ENCODE measurements at places on chromosomes 6 and 20. TPM values are rescaled to one million over a fixed set of nuclear protein-coding genes. Genes with fewer than 3 reads are reported as not detected.

DNA sequence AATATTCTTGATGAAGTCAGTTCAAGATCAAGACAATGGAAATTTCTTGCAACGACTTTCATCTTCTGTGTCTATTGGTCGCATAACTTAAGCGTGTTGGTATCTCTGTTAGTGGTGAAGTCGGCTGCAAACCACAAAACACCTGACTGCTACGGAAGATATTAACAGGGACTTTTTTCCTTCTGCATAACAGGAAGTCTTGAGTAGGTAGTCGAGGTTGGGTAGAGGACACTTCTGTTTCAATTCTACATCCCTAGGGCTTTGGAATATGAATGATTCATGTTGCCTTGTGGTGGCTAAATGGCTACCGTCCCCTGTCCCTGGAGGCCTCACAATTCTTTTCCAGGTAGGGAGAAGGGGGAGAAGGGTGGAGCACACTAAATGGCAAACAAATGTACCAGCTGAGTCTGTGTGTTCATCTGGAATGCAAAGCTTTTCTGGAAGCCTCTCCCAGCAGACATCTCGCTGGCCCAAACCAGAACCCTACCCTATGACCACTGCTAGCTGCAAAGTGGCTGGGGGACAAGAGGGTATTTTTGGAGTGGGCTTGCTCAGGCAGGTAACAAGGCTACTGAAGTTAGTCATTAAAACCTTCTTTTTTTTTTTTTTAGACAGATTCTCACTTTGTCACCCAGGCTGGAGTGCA, 34.6 kb upstream of the NKX2-2 start:
- no peak for DNase-seq

- DNase-seq = no peak
Measured at GRCh38 chr6:89602166-89602565, 36.4 kb downstream of the LYRM2 start.

DNA sequence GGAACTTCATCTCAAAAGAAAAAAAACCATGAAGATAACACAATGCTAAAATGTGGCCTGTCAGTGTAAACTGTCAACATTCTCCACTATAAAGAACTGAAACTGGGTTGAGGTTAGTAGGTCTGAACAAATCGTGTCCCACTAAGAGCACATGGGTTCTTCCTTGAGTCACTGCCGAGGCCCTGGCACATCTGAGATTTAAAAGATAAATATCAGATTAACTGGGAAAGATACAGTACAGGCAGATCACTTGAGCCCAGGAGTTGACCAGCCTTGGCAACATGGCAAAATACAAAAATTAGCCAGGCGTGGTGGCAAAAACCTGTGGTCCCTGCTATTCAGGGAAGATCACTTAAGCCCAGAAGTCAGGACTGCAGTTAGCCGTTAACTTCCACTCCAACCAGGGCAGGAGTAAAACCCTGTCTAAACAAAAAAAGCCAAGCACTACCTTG, 5.6 kb downstream of the EEF1A1 start:
- no peak for DNase-seq

DNA sequence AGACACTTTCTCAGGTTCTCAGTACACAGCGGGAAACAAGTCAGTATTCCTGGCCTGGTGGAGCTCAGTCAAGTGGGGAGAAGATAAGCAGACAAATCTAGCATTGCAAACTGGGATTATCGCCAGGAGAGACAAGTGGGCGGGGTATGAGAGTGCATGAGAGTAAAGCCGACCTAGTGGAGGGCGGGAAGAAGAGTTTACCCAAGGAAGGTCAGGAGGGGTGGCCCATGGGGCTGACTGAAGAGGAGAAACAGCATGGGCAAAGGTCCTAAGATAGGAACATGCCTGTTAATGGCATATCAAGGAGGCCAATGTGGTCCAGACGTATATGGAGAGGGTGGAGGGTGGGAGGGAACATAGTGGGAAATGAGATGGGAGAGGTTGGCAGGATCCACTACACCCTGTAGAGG, 12.4 kb upstream of the CSNK2A1 start:
- no peak for DNase-seq

DNA sequence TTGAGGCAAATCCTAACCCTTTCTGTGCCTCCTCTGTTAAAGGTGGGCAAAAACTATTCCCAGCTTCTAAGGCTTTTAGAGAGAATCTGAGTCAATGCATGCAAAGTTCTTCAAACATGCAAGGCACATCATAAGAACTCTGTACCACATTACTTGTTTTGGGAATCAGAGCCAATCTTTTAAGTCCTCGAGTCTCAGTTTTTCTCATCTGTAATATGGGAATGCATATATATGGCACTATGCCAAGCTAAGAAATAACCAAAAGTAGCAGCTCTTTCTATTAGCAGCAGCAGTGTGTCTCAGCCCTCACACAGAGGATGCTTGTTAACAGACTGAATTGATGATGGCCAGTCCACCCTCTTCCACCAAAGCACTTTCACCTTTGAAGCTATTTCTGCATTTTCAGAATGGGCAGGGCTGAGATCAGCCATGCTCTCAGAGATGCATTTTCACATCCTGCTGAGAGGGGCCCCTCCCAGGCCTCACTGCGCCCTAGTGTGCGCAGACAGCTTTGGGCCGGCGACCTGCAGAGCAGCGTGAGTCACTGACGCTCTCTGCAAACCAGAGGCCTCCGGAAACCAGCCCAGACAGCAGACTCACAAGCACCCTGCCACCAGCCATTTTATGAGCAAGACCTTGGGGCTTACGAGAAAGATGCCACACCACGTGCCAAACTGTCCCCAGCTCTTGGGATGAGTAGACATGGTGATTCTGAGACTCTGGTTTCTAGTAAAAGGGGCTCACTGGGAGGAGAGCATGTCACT, 138.0 kb downstream of the NFATC2 start:
- no peak for DNase-seq

DNA sequence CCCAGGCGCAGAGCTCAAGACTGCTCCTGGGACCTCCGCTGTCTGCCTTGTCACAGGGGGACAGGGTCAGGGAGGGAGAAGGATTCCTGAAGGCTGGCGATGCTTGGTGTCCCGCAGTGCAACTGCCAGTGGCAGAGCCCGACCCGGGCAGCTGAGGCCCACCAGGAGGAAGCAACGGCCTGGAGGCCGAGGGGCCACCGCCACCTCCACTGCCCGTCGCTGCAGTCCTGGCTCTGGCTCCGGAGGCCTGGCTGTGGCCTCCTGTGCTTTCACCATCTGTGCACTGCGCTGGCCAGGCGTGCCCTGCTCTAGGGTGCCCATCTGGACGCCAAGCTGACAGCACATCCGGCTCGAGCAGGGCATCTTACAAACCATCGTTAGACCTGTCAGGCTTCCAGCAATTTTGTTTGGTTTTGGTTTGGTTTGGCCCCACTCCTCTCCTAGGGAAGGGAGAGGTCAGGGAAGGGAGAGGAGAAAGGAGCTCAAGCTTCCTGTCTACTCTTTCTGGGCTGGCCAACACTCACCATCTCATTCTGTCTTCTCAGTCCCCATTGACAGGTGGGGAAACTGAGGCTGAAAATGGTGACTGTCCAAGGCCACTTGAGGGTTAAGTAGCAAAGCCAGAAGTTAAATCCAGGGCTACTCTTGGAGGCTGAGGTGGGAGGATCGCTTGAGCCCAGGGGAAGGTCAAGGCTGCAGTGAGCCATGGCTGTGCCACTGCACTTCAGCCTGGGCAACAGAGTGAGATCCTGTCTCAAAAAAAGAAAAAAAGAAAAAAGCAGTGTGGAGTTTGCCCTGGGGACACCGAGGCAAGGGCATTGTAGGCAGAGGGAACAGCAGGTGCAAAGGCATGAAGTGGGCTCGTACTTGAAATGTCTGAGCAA, 37.7 kb upstream of the NOL4L start:
- no peak for DNase-seq

DNA sequence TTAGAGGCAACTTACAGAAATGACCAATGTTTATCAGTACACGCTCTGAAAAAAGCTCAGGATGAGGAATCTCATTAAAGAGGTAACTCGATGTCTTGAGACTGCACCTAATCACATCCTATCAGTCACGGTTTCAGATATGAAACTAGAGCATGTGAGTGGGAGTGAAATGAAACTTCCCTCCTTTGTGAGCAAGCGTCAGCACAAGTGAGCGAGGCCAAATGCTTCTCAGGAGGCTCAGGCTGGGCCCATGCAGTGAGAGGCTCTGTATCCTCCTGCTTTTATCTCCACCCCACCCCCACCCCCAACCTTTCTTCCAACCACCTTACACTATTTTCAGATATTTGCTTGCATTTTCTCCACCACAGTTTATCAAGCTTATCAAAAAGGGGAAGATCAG, 140.8 kb upstream of the RIMS1 start:
- no peak for DNase-seq

GRCh38 chr6:158897236-158897635, 78.1 kb upstream of the EZR start:
- DNase-seq = no peak

DNA sequence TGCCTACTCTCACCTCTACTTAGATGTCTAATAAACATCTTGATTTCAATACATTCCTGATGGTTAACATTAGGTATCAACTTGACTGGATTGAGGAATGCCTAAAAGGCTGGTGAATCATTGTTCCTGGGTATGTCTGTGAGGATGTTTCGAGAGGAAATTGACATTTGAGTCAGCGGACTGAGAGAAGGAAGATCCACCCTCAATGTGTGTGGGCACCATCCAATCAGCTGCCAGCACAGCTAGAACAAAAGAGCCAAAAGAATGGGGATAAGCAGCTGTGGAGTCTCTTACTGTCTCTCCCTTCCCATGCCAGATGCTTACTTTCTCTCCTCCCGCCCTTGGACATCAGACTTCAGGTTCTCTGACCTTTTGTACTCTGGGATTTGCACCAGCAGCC, 128.6 kb upstream of the HS3ST5 start:
- no peak for DNase-seq

DNA sequence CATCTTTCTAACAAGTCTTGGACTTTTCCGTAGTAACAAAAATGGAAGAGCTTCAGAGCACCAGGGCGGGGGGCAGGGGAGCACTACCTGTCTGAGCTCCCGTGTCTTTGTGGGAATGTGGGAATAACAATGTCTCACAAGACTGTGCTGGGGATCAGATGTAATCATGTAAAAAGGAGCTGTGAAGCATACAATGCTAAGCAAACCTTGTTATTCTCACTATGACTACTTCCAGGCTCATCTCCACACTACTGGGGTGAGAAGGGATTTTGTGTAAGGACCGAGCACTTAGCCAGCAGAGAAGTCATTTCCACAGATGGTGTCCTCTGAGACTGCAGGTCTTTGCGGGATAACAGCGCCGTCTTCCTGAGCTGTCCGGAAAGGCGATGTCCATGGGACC, 27.1 kb downstream of the PRR18 start:
- DNase-seq = no peak

DNA sequence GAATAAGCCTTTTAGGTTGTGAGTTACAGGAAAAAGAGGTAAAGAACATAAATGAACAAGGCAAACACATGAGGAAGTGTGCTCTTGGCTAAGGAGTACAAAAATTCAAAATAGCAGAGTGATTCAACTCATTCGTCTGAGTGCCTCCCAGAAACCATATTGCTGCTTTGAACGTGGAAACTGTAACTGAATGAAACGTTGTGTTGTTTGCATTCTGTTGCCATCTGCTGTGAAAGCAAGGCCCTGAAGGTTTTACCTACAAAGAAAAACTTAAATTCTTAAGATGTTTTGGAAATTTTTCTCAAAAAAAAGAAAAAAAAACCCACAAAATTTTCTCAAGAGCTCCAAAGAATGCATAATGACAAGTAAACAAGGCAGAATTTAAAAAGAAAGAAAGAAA, 375.4 kb upstream of the HS3ST5 start:
- DNase-seq = no peak

DNA sequence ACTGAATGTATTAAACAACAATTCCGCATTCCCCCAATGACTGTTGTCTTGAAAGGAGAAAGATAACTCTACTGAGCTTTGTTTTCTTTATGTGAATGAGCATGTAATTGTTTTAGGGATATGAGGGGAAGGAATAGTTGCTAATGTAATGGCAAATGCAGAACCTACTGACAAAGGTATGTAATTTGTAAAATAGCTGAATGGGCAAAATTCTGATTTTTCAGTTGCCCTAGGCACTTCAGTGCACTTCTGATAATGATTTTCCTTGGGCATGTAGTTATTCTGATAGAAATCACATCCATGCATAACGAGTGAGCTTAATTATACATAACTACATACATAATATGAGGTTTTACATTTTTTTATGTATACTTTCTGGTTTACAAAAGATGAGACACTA, 53.4 kb upstream of the FOXO3 start:
- no peak for DNase-seq

- DNase-seq = no peak
Measured at GRCh38 chr20:63402181-63402859, 41.2 kb upstream of the CHRNA4 start.

DNA sequence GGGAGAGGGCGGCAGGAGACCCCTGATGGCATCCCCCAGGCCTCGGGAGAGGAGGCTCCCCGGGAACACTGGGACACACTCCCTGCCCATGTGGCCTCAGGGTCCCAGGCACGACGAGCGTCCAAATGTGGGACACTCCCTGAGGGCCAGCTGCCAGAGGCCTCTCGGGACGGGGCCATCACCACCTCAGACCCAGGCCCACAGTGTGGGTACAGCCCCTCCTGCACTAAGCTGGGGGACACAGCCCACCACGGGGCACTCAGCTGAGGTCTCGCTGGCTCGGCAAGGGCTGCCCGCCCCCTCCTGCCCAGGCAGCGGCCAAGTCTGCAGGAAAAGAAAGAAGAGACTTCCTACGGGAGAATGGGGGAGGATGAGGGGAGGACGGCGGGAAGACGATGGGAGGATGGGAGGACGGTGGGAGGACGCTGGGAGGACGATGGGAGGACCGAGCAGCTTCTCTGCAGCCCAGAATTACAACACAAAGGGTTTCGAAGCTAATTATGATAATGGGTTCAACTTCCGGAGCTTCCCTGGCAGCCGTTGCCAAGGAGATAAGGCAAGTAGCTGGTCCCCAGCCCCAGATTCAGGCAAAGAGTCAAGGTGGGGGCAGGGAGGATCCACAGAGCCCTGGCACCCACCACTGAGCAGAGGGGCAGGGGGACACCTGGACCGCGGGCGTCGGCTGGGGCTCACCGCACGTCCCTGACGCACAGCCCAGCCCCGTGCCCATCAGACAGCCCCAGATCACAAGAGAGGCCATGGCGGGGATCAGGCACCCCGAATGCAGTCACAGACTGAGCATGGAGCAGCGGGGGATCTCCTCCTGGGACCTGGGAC, 17.5 kb downstream of the KCNQ2 start:
- DNase-seq = no peak

GRCh38 chr6:138504764-138505689, 5.7 kb upstream of the NHSL1 start:
- no peak for DNase-seq

Gene HRH3
- 13.7 TPM for total RNA-seq

Gene PDE10A
- 24.5 TPM for total RNA-seq

Gene TREML2
- total RNA-seq = not detected

Gene FOXF2
- total RNA-seq = 0.71 TPM

Gene NHSL1
- total RNA-seq = 57.8 TPM

Gene SDHAF4
- total RNA-seq = 9.0 TPM

Gene MRAP2
- 5.1 TPM for total RNA-seq

Gene SPTLC3
- total RNA-seq = not detected

Gene SMPDL3A
- total RNA-seq = 10.0 TPM
